ENCODE measurements at places on chromosomes 13 and 19.
A peak's percentile ranks its signal among the peaks of the same experiment; 100 is the strongest.

GRCh38 chr19:13834244-13835069 is 39.2 kb downstream of the ZSWIM4 start:
- H3K27me3 ChIP-seq, result no peaks in the 10 kb centered on the region
- no peaks in the 10 kb centered on the region for H3K36me3 ChIP-seq
- peaks cover 53% of the 10 kb centered on the region for H3K4me1 ChIP-seq
- H3K4me3 ChIP-seq, result no peak overlapping the region
- H3K27ac ChIP-seq, result peak overlapping the region; percentile 81

DNA sequence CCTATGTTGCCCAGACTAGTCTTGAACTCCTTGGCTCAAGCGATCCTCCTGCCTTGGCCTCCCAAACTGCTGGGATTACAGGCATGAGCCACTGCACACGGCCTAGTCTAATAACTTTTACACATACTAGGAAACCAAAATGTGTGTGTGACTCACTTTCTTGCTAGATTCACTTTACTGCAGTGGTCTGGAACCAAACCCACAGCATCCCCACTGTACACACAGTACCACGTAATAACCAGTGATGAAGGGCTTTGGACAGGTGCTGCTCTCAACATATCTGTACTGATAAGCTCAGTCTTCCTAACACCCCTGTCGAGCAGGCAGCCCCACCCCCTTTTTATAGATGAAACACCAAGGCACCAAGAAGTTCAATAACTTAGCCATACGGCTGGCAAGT is 5.1 kb downstream of the DNMT1 start:
- H3K27me3 ChIP-seq, result no peaks in the 10 kb centered on the region
- no peak overlapping the region for H3K4me3 ChIP-seq
- H3K36me3 ChIP-seq, result peaks cover 3% of the 10 kb centered on the region
- peaks cover 11% of the 10 kb centered on the region for H3K4me1 ChIP-seq
- no peak overlapping the region for H3K27ac ChIP-seq

DNA sequence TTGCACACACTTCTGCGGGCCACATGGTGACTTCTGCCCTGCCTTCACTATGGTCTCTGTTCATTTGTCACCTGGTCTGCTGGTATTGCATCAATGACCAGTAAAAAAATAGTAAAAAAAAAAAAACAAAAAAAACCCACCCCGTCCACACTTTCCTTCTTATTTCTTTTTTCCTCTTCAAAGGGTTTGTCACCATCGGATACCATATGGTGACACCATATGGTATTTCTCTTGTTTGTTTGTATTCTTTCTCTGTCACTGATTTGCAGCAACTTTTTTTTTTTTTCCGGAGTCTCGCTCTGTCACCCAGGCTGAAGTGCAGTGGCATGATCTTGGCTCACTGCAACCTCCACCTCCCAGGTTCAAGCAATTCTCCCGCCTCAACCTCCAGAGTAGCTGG is 26.2 kb upstream of the OR7C2 start:
- H3K27ac ChIP-seq, result no peak overlapping the region
- no peak overlapping the region for H3K4me3 ChIP-seq
- DNase-seq, result no peak
- no peaks in the 10 kb centered on the region for H3K4me1 ChIP-seq

DNA sequence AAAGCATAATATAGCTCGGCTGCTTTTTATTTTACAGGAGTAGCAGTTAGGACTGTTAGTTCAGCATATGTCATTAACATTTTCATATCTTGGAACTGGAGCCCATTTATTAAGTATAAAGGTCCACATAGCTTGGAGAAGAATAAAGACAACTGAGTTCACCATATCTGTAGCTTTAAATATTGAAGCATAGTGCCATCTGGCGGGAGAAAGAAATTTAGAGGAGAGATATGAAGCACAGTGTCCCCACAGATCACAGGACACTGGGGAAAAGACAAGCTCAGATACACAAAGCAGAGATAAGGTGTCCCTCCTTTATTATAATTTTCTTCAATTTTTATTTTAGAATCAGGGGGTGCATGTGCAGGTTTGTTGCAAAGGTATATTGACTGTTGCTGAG is 104.7 kb upstream of the FREM2 start:
- no peaks in the 10 kb centered on the region for H3K4me1 ChIP-seq
- no peaks in the 10 kb centered on the region for H3K36me3 ChIP-seq
- DNase-seq, result peak; percentile 33
- H3K27ac ChIP-seq, result no peak overlapping the region
- H3K27me3 ChIP-seq, result no peaks in the 10 kb centered on the region
- H3K4me3 ChIP-seq, result no peak overlapping the region

- H3K27ac ChIP-seq, result no peak overlapping the region
- DNase-seq, result no peak
- no peaks in the 10 kb centered on the region for H3K27me3 ChIP-seq
- H3K4me3 ChIP-seq, result no peak overlapping the region
- no peaks in the 10 kb centered on the region for H3K36me3 ChIP-seq
- H3K4me1 ChIP-seq, result no peaks in the 10 kb centered on the region
These were observed 4.9 kb downstream of the PMIS2 start for GRCh38 chr19:35590875-35591274.
